Activated CD4-positive, alpha-beta T cell treated with anti-CD3 and anti-CD28 coated beads, Interleukin-2, amount 50 U/mL, for 16 hours (primary cell): ENCODE measurements at places on chromosomes 16 and 17.
A peak's percentile ranks its signal among the peaks of the same experiment; 100 is the strongest.

GRCh38 chr17:74324521-74324920 lies 1.5 kb upstream of the KIF19 start:
- no peak for DNase-seq

DNA sequence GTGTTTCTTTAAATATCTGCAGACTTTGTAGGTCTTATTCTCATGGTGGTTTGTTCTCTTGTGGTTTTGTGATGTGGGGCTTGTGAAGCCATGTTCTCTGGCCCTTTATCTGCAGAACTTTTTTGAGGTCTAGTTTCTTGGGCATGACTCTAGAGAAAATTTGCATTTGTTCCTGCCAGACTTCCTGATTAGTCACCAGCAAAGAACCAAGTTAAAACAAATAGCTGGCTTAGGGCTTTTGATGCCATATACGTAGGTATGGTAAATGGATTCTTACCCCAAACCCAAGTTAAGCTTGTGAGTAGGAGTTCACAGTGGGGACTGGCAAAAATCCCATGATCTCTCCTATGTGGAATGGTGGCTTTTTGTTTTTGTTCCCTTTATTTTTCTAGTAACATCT lies 68.7 kb upstream of the IRX3 start:
- no peak for DNase-seq

DNA sequence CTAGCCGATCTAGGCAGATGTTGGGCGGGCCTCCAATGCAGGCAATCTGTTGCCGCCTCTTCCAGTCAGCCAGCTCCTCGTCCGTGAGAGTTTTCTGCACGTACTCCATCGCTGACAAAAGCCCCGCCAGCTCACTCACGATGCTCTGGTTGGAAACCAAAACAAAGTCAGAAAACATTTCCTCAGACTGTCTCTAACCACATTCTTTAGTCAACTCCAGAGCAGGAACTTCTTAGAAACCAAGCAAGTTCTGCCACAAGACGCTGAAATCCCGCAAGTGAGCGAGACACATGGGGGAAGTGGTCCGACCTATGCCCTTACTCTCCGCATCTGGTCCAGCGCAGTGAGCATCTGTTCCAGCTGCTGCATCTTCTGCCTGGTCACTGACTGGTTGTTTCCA lies 49.1 kb downstream of the STAT5A start:
- DNase-seq = peak; percentile 95

- no peak for DNase-seq
These were observed 8.6 kb downstream of the ZNHIT3 start for GRCh38 chr17:36495076-36495578.

DNA sequence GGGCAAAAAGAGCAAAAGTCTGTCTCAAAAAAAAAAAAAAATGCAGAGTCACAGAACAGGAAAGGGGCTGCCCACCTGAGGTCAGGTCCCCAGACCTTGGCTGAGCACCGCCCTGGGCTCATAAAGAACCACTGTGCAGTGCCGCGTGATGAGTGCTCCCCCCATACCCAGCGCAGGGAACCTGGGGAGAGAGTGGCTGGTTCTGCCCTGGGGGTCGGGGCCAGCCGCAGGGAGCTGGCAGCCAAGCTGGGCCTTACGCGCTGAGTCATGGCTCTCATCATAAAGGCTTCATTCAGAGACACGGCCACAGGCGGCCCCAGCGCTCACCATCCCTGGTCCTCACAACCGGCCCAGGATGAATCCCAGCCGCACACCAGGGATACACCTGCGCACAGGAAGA lies 80.7 kb downstream of the RAB11FIP4 start:
- no peak for DNase-seq

DNA sequence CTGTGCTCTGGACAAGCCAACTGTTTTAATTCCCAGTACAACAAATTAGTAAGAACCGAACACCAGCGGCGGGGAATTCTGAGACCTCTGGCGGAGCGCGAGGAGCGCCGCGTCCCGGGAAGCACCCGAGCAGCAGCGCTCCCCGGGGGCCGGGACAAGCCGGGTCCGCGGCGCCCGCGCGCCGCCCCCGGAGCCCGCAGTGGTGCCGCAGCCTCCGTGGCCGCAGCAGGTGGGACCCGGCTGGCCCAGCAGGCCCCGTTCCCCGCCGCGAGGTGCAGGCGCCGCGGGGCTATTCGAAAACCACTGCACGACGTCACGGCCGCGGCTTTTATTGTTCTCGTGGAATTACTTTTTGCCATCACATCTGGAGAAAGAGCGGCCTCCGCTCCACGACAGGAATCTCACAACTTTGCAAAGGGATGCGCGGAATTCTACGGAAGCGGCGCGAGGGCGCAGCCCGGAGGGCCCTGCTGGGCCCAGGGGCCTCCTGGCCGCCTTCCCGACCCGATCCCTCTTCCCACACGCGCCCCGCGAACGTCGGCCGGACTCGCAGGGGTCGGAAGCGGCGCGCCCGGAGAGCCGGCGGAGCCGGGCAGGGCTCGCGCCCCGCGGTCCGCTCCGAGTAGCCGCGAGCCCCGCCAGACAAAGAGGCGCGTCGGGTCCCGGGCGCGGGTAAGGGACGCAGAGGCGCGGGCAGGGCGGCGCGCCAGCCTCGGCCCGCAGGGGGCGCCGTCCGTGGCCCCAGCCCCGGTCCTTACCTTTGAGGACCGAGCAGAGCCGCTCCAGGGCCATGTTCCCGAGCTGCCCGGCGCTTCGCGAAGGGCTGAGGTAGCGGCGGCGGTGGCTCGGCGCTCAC lies 696 bp downstream of the NETO2 start:
- peak; percentile 76 for DNase-seq

- DNase-seq = peak; percentile 51
These were observed 55.5 kb downstream of the SYT17 start for GRCh38 chr16:19223235-19224170.

DNA sequence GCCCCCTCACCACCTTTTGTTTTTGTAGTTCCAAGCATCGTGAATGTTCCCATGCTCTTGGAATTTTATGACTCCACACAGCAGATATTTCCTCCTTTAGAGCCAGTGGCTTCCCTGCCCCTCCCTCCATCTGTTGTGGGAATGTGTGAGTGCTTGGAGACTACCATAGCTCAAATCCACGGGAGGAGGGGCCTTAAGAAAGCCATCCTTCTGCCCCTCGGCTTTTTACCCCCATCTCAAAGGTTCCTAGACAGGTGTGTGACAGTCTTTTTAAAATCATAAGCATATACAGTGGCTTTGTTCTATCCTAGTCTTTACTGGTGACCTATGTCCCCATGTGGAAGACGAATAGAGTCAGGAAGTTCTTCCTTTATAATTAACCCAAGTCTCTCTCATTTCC lies 47.2 kb downstream of the YPEL2 start:
- no peak for DNase-seq

DNA sequence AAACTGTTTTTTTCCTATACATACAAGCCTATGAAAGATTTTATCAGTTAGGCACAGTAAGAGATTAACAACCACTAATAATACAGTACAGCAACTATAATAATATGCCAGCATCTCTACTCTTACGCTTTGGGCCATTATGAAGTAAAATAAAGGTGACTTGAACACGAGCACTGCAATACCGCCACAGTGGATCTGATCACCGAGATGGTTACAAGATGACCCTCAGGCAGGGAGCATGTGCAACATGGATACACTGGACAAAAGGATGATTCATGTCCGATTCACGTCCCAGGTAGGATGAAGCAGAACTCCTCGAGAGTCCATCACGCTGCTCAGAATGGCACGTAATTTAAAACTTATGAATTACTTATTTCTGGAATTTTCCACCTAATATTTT lies 10.5 kb downstream of the PELP1 start:
- DNase-seq = no peak

GRCh38 chr17:1956134-1956533 lies 69.0 kb downstream of the RTN4RL1 start:
- no peak for DNase-seq

DNA sequence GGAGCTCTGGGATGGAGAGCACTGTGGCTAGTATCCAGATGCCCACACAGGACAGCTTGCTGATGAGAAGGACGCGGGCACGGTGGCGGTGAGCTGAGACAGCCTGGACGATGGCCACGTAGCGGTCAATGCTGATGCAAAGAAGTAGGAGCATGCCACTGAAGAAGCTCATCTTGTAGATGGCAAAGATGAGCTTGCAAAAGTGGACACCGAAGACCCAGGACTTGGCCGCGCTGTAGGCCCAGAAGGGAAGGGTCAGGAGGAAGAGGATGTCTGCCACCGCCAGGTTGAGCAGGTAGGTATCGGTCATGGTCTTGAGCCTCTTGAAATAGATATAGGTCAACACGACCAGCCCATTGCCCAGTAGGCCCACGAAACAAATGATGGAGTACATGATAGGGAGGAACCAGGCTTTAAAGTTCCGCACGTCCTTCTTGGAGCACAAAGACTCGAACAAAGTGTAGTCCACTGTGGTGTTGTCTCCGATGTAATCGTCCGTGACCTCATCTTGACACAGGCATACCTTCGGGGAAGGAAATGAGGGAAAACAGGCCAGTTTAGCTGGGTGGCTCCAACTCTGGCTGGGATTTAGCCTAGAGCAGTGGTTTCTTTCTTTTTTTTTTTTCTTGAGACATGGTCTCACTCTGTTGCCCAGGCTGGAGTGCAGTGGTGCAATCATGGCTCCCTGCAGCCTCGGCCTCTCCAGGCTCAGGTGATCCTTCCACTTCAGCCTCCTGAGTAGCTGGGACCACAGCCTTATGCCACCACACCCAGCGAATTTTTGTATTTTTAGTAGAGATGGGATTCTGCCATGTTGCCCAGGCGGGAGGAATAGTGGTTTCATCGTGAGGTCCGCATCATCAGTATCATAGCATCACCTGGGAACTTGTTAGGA lies 9.7 kb downstream of the CCR7 start:
- no peak for DNase-seq

DNA sequence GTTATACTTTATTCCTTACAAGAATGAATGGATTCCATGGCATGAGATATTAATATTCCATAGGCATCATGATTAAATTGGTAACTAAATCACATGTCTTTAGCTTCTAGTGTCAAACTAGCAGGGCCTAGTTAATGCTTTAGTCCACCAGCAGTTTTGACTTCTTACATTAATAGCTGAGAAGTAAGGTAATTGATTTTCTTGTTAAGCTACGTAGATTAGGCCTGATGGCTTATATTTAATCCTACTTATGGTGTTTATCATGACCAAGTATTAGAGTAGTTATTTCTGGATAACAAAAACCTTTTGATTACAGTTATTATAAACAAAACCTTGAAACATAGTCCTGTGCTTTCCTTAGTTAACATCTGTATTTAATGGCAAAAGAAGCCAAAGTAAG lies 184.5 kb downstream of the TANC2 start:
- DNase-seq = no peak

DNA sequence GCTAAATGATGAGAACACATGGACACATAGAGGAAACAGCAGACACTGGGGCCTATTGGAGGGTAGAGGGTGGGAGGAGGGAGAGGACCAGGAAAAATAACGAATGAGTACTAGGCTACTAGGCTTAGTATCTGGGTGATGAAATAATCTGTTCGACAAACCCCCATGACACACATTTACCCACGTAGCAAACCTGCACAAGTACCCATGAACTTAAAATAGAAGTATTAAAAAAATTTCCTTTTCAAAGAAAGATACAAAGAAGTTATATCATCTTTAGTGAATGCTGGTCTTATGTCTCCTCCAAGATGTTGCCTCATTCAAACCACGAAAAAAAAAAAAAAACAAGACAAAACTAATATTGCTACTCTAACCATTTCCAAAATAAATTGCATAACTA lies 31.7 kb downstream of the MBTD1 start:
- DNase-seq = no peak

- no peak for DNase-seq
These were observed 87.5 kb downstream of the AXIN2 start for GRCh38 chr17:65473985-65474384.

DNA sequence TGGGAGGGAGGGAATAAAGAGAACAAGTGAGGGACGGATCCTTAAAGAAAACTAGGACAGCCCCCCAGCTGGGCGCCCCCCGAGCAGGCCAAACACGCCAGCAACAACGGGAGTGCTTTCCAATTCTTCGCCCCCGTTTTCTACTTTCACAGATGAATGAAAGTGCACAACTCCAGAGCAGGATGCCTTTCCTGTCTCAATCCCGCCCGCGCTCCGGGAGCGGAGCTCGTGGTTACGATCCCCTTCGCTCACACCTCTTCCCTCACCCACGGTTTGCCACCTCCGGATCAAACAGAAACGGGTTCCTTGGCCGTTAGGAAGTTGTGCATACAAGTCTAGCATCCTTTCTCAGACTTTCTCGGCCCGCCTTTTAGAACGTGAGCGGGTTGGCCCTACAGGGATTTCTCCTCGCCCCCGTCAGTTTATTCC lies 680 bp downstream of the SKA2 start:
- DNase-seq = peak; percentile 56

- no peak for DNase-seq
These were observed 189.2 kb upstream of the AXIN2 start for GRCh38 chr17:65750631-65751115.

GRCh38 chr16:12168074-12169000 lies 191.8 kb downstream of the SNX29 start:
- no peak for DNase-seq

GRCh38 chr16:324451-325334 lies 27.8 kb downstream of the AXIN1 start:
- peak; percentile 46 for DNase-seq

- DNase-seq = no peak
These were observed 4.9 kb downstream of the ACADVL start for GRCh38 chr17:7224661-7225111.
